GM23248 (cell line): ENCODE measurements at places on chromosomes 4 and X.

DNA sequence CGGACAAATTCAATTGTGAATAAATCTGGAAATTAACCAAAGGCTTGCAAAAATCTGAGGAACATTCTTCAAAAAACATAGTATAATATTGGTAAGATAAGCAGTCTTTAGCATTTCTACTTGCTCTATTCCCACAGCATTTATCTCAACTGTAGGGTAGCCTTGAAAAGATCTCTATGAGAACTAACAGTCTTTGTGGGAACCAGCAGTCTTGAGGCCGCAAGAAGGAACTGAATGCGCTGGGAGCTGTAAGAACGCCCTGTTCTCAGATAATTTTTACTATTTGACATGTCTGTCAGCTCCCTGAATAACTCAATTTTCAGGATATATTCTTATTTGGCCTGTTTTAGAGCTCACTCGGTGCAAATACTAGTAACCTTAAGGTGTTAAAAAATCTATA lies 519.3 kb upstream of the CXorf51A start:
- no peak for DNase-seq

DNA sequence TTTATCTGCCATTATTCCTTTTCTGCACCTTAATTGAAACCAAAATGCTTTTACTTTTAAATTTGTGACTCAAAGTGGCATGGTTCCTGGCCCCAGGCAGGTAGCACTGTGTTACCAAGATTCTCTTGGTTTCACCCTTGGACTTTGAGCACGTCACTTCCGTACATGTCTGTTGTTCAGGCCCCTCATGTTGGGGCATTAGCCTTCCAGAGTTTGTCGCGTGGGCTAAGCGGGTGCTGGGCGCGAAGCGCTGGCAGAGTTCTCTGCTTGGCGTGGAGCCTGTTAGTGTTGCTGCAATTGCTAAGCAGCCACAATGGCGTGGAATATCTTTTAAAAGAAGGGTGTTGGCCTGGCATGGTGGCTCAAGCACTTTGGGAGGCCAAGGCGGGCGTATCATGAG lies 14.0 kb upstream of the TADA2B start:
- DNase-seq = no peak

- no peak for DNase-seq
Measured at GRCh38 chrX:16282209-16282608, 114.9 kb downstream of the MAGEB17 start.

GRCh38 chr4:162101337-162101736 lies 62.5 kb downstream of the FSTL5 start:
- DNase-seq = no peak

DNA sequence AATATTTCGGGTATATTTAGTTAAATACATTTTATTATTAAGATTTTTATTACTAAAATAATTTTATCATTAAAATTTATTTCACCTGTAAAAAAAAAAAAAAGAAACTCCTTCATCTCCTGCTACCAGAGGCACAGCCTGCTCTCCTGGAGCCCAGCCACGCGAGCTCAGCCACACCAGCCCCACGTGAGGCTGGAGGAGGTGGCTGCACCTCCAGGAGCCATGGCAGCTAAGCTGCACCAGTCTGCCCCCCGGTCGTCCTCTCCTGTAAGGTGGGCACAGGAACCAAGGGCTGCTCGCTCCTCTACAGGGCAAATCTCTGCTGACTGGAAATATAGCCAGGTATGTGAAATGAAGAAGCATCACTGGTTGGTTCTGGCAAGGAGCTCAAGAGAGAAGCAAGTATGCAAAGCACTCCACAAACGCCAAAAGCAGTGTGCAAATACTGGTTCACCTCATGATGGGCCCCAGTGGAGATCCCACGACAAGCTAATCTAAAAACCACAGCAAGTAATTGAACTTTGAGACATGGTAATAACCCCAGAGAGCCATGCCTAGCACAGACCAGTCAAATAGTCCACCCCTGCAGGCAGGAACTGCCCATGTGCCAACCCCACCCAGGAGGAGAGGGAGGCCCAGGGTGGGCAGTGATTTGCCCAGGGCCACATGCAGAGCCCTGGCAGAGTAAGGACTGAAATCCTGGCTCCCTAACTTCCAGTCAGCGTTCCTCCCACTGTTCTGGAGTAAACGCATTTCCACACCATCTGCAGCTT lies 90.1 kb downstream of the WFS1 start:
- no peak for DNase-seq

DNA sequence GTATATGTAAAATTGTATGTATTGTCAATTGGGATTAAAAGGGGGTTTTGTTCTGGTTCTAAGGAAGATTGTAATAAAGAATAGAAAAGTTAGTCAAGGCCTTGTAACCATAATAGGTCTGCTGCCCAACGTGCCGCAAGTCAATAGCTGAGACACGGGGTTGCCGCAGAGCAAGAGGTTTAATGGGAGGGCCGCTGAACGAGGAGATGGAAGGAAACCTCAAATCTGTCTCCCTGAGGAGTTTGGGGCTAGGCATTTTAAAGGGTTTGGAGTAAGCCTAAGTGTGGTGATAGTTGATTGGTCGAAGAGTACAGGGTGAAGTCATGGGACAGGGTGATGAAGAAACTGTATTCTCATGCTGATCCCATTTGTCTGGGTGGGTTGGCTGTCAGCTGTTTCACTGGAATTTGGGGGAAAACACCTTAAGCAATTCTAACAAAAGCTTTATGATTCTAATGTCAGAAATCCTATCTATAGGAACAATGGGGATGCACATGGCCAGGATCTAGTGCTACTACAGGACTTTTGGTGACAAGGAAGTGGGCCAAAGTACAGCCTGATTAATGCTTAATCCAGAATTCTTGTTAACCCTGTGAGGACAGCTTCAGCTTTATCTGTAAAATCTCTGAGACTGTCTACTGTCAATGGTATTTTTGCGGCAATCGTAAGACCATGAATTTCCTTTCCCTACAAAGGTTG lies 86.9 kb downstream of the RELL1 start:
- DNase-seq = no peak
